ENCODE measurements at places on chromosomes 5 and 9.

- DNase-seq = no peak
Observed at GRCh38 chr9:135610290-135611141, 28.8 kb downstream of the GLT6D1 start.

- DNase-seq = no peak
Observed at GRCh38 chr9:111961575-111961974, 65.0 kb downstream of the UGCG start.

GRCh38 chr5:138724470-138725146 is 28.6 kb upstream of the CTNNA1 start:
- no peak for DNase-seq

- peak; percentile 76 for DNase-seq
Observed at GRCh38 chr5:10355071-10355889, 1.8 kb downstream of the MARCHF6 start.

GRCh38 chr9:85577353-85577952 is 164.3 kb downstream of the AGTPBP1 start:
- no peak for DNase-seq

- no peak for DNase-seq
Observed at GRCh38 chr9:131620764-131621520, 75.6 kb downstream of the PRRT1B start.

- DNase-seq = no peak
Observed at GRCh38 chr9:115058175-115058574, 59.8 kb downstream of the TNC start.

DNA sequence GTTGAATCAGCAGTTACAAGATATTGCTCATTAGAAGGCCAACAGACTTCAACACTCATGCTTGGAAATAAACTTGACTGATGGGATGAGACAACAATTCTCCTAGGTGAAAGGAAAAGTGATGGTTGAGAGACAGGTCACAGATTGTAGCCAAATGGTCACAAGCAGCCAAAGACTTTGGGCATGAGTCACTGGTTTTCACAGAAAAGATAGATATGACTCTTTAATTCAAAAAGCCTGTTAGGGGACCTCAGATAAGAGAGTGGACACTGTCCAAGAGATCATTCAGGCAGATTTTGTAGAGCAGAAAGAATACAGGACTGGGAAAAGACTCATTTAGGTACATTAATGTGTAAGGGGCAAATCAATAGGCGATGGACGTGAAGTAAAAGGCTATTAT is 982.5 kb downstream of the MAT2B start:
- no peak for DNase-seq

GRCh38 chr5:39063037-39063436 is 11.2 kb downstream of the RICTOR start:
- peak; percentile 24 for DNase-seq

DNA sequence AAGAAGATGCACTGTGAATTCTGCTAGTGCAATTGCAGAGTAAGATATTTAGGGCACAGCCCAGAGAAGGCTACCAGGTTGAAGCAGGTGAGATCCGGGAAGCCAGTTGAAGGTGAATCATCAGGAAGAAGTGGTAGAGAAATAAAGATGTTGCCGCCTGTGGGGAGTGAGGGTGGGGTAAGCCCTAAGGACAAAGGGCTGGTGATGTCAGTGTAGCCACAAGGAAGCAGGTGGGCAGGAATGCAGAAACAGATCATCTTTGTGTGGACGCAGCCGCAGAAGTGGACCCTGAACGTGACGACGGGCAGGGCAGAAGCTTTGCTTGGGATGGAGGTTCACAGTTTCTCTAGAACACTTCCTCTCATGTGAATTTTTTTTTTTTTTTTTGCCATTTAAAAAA is 164.2 kb downstream of the ACTL7B start:
- DNase-seq = no peak

DNA sequence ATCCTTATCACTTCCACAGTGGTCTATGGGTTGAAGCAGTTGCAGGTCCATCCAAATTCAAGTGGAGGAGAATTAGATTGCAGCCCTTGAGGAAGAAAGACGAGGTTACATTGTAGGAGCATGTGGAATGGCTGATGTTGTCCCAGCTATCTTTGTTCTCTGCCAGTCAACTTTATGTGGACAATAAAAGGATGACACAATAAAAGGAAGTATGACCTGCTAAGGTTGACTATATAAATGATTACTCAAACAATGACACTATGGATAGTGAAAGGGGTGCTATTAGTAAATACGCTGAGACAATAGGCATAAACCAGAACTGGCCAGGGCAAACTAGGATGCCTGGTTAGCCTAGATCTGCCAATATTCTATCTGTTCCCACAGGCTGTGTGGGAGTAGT is 12.8 kb upstream of the ZNF618 start:
- no peak for DNase-seq

GRCh38 chr5:2739360-2740050 is 12.0 kb downstream of the IRX2 start:
- DNase-seq = peak; percentile 28

DNA sequence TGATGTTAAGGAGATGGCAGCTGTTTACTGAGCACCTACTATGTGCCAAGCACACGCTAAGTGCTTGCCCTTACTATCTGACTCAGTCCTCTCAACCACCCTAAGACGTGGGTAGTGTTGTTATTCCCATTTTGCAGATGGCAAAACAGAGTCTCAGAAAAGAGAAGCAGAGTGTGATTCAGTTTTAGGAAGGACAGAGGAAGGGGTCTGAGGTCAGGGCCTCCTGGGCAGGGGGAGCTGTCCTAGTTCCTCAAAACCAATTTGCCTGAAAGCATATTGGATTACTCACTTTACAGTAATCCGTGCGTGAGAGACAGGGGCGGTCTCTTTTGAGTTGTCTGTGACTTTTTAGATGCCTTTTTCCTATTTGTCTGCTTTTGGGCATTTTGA is 23.2 kb downstream of the DNM1 start:
- DNase-seq = no peak

GRCh38 chr5:8059337-8059736 is 190.4 kb downstream of the MTRR start:
- DNase-seq = no peak

Data from ELR (cell line).